ENCODE measurements at places on chromosomes 2 and 18. TPM values are rescaled to one million over a fixed set of nuclear protein-coding genes. Genes with fewer than 3 reads are reported as not detected.

Gene RFTN2
- 6.5 TPM for total RNA-seq

Gene HAUS1
- 91.0 TPM for total RNA-seq

Gene VWC2L
- total RNA-seq = not detected

Gene SPHKAP
- total RNA-seq = not detected

Gene ZNF396
- 1.3 TPM for total RNA-seq

Gene TMEM169
- 0.07 TPM for total RNA-seq

Gene TTR
- total RNA-seq = not detected

Gene METTL4
- total RNA-seq = 19.3 TPM

Gene ACMSD
- total RNA-seq = not detected

Gene CPO
- not detected for total RNA-seq

Gene C2orf72
- under 0.01 TPM for total RNA-seq

Gene CNGA3
- total RNA-seq = under 0.01 TPM

Gene CFAP65
- not detected for total RNA-seq

Gene RPE
- total RNA-seq = 108 TPM

Gene NR4A2
- 0.13 TPM for total RNA-seq

Gene PPM1B
- 31.7 TPM for total RNA-seq

Gene HRH4
- not detected for total RNA-seq

Gene ALPG
- total RNA-seq = not detected
